ENCODE measurements at places on chromosomes 13 and 19.

- DNase-seq = no peak
Observed at GRCh38 chr13:41136396-41137031, 3.9 kb upstream of the KBTBD6 start.

DNA sequence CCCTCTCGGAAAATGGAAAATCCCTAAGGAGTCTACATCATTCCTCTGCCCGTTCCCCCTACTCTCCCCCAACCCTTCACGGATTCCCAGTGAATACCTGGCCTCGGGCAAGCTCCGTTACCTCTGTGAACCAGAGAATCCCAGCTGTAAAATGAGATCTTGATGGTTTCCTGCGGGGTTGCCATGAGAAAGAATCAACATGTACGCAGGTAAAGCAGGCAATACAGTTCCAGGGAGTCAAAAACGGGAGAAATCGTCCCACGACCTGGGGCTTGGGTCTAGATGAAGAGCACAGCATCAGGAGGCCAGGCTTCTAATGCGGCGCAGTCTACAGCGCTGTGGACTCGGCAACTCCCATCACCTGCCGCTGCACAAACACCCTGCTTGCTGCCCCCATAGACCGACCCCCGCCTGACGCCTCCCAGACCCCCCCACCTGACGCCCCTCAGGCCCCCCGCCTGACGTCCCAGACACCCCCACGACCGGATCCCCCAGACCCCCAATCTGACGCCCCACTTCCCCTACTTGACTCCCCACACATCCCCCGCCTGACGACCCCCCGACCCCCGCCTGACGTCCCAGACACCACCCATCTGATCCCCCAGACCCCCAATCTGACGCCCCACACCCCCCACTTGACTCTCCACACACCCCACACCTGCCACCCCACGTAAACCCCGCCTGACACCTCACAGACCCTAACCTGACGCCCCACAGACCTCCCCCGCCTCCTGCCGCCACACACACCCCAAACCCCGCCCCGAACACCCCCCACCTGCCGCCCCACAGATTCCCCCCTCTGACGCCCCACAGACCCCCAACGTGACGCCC is 680 bp downstream of the LIG4 start:
- DNase-seq = no peak

- peak; percentile 13 for DNase-seq
Observed at GRCh38 chr19:16373532-16373931, 48.9 kb downstream of the KLF2 start.

DNA sequence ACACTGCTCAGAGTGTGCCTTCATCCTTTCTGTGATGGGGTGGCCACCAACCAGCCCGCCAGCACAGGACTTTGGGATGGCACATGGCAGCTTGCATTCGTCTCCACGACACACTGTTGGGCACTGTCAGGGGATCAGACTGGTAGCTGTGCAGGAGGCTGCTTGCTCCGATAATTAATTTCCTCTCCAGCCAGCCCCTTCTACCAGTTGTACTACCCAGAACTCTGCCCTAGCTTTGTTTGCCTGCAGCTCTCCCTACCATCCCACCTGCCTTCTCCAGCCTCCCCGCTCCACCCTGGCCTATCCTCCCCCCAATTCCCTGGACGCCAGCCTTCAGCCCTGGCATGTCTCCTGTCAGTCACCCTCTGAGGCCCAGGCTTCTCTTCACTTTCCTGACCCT is 228.3 kb downstream of the TSHZ3 start:
- DNase-seq = no peak

DNA sequence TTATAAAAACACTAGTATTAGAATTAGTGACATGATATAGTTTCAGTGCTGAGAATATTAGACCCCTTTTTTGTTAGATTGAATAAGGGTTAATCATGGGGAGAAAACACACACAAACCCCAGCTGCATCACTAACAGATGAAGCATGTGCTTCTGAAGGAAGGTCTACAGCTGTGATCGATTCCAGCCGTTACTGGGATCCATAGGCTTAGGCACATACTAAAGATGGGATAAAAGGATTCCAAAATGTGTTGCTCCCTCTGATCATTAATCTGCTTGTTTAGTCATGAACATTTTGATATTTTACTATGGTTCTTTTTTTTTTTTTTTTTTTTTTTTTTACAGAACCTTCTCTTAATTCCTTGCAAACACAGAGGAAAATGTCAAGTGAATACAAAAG is 1591.3 kb downstream of the EFNB2 start:
- DNase-seq = no peak

GRCh38 chr13:41061914-41062837 is 867 bp downstream of the WBP4 start:
- DNase-seq = peak; percentile 67

- DNase-seq = no peak
Observed at GRCh38 chr13:112669881-112670499, 19.8 kb upstream of the ATP11A start.

DNA sequence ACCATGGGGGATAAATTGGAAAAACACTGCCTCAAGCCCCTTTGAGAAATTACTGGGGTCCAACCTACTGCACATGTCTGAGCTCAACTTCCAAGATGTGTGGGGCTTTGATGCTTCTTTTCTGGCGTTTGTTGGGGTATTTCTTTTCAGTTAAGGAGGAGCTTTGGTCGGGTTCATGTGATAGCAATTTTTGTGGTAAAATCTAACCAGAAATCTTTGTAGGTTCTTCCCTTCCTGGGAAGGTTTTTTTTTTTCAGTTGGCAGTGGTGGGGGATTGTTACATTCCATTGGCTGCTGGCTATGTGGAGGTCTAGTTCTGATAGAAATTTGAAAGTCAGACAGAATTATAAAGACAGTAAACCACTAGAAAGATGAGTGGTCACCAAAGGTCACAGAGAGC is 327.8 kb downstream of the ATP8A2 start:
- DNase-seq = no peak

DNA sequence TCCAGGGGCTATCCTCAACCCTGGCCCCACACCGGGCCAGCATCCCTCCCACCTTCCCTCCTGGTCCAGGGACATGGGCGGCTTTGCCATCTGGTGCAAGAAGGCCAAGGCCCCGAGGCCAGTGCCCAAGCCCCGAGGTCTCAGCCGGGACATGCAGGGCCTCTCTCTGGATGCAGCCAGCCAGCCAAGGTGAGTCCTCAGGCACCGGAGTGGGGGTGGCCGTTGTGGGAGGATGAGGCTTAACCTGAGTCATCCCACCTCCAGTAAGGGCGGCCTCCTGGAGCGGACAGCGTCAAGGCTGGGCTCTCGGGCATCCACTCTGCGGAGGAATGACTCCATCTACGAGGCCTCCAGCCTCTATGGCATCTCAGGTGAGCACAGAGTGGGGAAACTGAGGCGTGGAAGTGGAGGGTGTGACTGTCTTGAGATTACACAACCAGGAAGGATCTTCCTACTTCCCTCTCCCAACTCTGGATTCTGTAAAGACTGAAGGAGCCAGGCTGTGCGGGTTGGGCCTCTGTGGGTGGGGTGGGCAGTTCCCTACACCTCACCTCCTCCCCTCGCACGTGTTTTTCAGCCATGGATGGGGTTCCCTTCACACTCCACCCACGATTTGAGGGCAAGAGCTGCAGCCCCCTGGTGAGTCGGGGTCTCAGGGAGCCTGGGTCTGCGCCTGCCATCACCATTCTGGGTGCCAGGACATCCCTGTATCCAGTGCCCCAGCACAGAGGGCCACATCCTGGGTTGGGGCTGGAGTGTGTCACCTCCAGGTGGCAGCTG is 3.8 kb downstream of the MVB12A start:
- no peak for DNase-seq

- DNase-seq = no peak
Observed at GRCh38 chr19:46715620-46715974, 1.3 kb downstream of the PRKD2 start.

DNA sequence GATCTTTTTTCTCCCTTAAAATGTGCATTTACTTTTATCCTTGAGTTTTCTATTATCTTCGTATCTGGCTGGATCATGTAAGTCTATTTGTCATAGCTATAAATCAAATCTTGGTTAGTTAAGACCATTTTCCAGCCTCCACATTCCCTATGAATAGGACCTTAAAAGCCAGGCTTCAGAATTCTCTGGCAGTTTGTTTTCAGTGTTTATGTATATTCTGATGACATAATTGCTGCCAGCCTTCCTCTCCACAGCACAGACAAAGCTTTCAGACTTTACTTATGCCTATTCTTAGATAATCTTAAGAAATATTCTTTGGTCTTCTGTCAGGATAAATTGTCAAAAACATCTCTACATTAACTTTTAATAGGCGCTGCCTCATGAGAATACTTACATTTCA is 870.8 kb upstream of the SPRY2 start:
- DNase-seq = no peak

- DNase-seq = no peak
Observed at GRCh38 chr13:89577301-89577700, 1770.2 kb upstream of the MIR17HG start.

DNA sequence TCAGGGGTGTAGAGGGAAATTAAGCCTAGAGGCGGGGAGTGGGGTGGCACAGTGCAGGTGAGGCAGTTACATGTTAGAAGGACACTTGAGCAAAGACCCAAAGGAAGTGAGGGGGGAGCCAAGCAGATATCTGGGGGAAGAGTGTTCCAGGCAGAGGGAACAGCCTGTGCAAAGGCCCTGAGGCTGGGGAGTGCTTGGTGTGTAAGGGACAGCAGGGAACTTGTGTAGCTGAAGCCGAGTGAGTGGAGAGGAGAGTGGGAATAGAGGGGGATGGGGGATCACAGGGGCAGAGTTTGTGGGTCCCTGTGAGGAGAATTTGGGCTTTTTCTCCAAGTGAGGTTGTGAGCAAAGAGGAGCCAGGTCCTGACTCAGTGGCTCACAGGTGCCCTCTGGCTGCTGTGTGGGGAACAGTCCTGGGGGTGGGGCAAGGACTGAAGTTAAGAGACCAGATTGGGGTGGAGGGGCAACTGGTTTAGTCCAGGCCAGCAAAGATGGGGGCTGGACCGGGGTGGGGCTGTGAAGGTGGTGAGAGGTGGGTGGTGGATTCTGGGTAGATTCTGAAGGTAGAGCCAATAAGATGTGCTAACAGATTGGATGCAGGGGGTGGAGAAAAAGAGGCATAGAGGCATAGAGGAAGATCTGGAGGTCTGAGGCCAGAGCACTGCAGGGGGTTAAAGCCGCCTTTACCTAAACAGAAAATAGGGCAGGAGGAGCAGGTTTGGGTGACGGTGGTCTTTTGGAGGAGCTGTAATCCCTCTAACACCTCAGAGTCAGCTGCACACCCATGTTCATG is 75.3 kb downstream of the CACNA1A start:
- peak; percentile 39 for DNase-seq

DNA sequence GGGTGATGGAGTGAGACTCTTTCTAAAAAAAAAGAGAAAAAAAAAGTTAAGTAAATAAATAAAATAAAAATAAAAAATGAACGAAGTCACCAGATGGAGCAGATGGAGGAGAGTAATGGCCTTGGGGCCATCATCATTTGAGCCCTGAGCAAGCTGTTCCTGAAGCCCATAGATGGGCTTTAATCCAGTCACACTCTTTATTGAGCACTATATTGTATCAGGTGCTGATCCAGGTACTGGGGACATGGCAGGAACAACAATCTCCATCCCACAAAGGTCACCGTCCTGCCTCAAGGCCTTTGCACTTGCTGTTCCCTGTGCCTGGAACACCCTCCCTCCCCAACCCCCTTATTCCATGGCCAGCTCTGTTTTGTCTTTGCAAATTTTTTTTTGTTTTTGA is 3.9 kb upstream of the ADAMTS10 start:
- DNase-seq = no peak

GRCh38 chr19:33504058-33504444 is 17.5 kb downstream of the PEPD start:
- no peak for DNase-seq
